ENCODE measurements at places on chromosomes 1 and 21. TPM values are rescaled to one million over a fixed set of nuclear protein-coding genes. Genes with fewer than 3 reads are reported as not detected.

Gene HRNR
- total RNA-seq, result not detected

Gene FBLIM1
- not detected for total RNA-seq

Gene OR6F1
- not detected for total RNA-seq

Gene FAM163A
- total RNA-seq, result not detected

Gene SAMSN1
- 71.4 TPM for total RNA-seq

Gene NR0B2
- total RNA-seq, result not detected

Gene IFI44
- 37.2 TPM for total RNA-seq

Gene CADM3
- not detected for total RNA-seq

Gene TRAF3IP3
- 194 TPM for total RNA-seq

DNA sequence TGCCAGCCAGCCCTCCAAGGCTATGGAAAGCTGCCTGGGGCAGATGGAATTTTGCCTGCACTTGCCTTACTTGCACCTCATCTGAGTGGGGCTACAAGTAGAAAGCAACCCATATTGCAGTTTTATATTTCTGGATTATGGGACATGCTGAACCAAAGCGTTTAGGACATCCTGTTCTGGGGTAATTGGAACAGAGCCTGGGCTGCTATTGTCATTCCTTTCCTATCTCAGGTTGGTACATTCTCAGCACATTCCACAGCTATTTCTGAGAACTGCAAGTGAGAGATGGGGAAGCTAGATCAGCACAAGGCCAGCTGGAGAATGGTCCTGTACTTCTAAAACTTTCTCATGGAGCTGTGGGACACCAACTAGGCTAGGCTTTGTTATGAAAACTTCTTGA, 713.8 kb downstream of the KCNT2 start:
- DNase-seq, result no peak

DNA sequence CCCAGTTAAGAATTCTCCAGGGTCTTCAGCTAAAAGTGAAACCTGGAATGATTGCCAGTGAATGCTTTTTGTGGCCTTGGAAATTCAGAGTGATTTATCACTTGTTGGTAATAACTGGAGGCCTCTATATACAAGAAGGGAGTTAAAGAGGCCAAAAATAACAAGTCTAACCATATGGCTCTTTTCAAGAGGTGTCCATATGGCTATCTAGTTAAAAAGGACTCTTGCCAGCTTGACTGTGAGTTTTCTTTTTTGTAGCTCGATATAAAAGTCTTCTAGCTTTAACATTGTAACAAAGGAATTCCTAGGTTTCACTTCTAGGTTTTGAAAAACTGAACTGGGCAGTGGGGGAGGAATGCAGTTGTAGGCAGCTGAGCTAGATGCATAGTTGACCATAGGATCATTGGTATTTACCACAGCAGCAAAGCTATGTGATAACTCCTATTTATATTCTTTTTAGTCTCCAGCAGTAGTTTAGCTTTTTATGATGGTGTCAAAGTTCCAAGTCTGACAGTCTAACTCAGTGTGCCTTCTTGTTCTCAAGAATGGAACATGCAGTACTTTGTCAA, 44.4 kb downstream of the CACHD1 start:
- no peak for DNase-seq

GRCh38 chr21:41152147-41152546, 15.8 kb upstream of the BACE2 start:
- DNase-seq, result no peak

- DNase-seq, result peak; percentile 30
Measured at GRCh38 chr1:159600894-159601293, 13.3 kb downstream of the APCS start.

DNA sequence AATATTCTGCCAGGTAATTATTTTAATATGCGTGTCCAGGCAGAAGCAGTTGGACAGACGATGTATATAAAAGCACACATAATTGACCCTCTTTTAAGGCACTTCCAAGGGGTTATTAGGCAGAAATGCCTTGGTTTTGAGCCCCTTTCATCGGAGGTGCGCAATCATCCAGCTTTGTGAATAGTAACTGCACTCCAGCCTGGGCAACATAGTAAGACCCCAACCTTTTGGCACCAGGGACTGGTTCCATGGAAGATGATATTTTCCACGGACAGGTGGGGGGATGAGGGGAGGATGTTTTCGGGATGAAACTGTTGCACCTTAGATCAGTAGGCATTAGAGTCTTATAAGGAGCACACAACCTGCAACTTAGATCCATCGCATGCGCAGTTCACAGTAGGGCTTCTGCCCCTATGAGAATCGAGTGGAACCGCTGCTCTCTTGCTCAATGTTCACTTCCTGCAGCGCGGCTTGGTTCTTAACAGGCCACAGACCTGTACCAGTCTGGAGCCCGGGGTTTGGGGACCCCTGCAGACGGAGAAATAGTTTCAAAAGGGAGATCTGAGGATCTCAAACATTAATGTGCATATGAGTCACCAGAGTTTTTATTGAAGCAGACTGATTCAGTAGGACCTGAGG, 1.8 kb upstream of the MCOLN2 start:
- DNase-seq, result peak; percentile 71

DNA sequence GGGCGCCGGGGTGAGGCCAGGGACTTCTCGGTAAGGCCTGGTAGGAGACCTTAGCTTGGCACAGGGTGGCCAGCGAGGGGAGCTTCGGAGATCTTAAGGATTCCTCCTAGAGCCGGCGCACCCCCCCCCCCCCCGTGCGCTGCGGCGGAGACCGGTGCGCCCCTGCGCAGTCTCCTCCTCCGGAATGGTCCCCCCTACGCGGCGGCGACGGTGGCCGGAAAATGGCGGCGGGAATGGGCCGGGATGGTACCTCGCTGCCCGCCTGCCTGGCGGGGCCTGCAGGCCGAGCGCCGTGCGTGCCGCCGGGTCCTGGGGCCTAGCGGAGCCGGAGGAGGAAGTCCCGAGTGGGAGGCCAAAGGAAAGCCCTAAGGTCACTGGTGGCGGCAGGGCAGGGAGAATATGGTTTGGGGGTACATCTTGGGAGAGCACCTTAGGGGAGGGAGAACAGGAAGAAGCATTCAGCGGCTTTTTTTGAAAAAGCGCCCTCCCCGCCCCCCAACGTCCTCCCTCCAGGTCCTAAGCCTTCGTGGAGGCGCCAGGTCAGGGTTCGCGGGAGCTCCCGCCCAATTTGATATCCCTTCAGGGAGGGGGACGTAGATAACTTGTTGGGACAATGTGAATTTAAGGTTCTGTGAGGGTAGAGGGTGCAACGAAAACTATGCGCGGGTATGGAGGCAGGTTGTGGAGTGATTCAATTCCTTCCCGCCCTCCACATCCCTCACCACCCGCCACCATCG, 429 bp downstream of the SRRM1 start:
- DNase-seq, result peak; percentile 43

DNA sequence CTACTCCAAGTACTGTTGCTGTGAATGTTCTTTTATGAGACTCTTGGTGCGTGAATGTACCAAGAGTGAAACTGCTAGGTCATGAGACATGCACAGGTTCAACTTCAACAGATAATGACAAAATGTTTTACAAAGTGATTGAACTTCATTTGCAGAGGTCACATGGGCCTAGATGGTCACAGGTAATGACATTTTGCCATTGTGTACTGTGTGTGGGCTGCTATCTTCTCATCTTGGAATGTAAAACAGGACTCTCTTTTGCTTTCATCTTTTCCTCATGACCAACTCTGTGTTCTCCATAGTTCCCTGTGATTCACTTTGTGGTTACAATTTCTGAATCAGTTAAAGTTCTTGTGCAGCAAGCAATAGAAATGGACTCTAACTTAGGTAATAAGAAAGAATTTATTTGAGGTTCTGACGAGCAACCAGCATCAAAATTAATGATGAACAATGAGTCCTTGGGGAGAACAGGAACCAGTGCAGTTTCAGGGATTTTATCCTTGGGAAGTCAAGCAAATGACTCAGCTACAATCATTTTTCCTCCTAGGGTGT, 16.2 kb upstream of the TSNAX start:
- no peak for DNase-seq

DNA sequence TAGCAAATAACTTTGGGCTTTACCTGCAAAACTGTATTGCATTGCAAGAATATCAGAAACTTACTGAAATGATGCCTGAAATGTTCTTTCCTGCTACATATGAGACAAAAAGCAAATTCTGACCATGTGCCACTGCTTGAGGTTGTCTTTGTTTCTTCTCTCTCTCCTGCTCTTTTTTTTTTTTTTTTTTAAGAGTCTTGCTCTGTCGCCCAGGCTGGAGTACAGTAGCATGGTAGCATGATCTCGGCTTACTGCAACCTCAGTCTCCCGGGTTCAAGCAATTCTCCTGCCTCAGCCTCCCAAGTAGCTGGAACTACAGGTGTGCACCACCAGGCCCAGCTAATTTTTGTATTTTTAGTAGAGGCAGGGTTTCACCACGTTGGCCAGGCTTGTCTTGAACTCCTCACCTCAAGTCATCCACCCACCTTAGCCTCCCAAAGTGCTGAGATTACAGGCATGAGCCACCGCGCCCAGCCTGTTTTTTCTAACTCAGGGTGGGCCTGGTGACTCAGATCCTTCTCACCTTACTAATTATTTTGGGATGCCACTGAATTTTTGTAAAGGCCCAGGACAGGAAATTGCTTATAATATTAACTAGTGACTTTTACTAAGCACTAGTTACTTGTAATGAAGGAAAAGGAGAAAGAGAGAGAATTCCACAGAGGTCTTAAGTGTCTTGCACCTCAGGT, 35.9 kb downstream of the DNASE2B start:
- peak; percentile 15 for DNase-seq

GRCh38 chr1:56798053-56798471, 21.1 kb downstream of the FYB2 start:
- no peak for DNase-seq

DNA sequence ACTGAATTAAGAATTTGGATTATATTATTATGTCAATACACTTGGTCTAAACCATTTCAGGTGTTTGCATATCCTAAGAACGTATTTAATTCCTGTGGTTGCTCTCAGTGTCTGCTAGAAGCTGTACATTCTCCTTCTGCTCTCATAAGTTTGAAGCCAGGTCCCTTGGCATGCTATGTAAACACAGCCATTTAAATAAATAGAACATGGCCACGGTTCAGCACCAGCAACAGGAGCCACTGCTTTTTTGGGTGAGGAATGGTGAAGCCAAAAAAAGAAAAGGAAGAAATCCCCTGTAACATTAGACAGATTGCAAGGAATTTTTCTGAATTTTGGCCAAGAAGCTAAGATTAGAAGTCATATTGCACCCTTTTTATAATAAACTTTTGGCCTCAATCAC, 19.1 kb downstream of the CCN1 start:
- DNase-seq, result no peak

DNA sequence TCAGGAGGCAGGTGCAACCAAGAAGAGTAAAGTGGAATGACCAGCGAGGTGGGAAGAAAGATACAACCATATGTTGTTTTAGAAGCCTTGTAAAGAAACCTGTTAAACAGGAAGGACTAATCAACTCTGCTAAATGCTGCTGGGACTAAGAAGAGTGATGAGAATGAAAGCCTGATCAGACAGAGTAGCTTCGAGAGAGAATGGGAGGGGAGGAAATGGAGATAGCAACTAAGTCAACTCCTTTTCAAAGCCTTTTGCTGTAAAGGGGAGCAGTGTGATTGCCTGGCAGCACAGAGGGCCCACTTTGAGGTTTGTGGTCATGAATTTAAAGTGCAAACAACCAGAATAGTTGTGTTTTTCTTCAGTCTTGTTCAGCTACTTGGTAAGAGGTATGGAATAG, 31.4 kb downstream of the SLC30A7 start:
- DNase-seq, result peak; percentile 72

GRCh38 chr1:160853754-160854153, 8.9 kb downstream of the CD244 start:
- no peak for DNase-seq

DNA sequence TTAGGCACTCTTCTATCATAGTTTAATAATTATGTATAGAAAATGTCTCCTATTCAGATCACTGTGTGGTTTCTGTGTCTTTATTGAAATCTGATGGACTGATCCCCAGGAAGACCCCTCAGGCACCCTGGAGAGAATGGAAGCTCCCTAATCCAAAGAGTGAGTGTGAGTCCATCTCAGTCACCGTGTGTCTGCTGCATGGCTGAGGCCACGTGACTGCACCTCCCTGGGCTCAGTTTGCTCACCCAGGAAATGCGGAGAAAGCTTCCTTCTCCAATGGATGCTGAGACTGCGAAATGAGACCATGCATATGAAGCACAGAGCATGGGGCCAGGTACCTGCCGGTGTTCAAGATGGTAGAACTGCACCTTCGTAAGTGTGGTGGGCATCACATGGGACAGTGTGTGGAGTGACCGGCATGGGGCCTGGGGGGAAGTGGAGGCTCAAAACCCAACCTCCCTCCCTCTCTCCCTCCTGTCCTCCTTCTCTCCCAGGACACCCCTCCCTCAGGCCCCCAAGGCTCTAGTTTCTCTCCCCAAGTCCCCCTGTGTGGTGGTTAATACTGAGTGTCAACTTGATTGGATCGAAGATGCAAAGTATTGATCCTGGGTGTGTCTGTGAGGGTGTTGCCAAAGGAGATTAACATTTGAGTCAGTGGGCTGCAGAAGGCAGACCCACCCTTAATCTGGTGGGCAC, 557.5 kb downstream of the PTPRU start:
- DNase-seq, result no peak

DNA sequence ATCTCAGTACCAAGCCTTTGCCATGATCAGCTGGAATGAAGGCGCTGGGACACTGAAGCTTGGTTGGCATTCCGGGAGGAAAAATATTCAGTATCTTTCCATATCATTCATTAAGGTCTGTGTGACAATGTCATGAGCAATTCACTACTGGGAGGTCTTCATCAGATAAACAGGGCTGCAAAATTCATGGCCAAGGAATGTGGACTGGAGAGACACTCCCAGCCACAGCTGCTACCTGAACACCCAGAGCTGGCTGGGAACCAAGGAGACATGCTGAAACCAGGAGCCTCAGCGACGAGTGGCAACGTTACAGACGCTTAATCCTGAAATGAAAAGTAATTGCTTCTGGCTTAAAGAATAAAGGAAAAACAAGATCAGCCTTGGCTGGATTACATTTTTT, 30.6 kb upstream of the DDAH1 start:
- no peak for DNase-seq

DNA sequence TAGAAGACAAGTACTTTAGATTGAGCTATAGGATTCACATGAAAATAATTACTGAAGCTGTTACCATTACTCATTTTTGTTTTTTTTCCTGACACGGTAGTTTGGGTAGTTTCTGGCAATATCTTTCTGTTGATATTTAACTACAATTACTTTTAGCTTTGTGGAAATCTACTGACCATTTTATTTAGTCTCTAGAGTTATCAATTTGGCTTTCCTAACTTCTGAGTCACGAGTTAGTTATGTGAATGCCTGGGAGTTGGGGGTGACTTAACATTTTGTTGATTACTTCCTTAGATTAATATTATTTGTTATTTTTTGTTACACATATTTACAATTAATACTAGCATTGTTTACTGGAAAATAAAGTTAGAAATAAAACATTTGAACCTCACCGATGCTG, 160.6 kb downstream of the HMCN1 start:
- DNase-seq, result no peak

- DNase-seq, result no peak
Measured at GRCh38 chr1:6163191-6163972, 16.7 kb downstream of the CHD5 start.

- DNase-seq, result no peak
Measured at GRCh38 chr1:182391028-182391361, 595 bp downstream of the GLUL start.

GRCh38 chr21:45632637-45633251, 10.8 kb upstream of the PCBP3 start:
- DNase-seq, result no peak

DNA sequence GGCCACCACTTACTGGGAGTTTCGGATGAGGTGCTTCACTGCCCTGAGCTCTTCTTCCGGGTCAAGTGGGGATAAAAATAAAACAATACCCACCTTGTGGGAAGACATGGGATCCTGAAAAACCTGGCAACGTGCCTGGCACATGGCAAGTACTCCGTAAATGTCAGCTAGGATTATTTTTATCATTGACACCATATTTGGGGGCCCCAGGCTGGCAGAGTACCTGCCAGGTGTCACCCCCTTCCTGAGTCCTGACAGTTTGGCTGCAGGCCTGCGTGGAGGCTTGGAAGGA, 9.2 kb upstream of the EPHA2 start:
- no peak for DNase-seq
